Inflammatory macrophage treated with lipopolysaccharide for 4 hours (primary cell): ENCODE measurements at places on chromosomes 7 and 10.

- no peak for DNase-seq
These were observed 2.6 kb downstream of the MYO1G start for GRCh38 chr7:44976040-44976745.

- peak; percentile 40 for DNase-seq
These were observed 126.6 kb downstream of the LRRC4 start for GRCh38 chr7:127904670-127904985.

GRCh38 chr10:1363446-1364121 is 307.4 kb downstream of the WDR37 start:
- no peak for DNase-seq

- DNase-seq = no peak
These were observed 436.4 kb upstream of the PCDH15 start for GRCh38 chr10:55237462-55237861.

GRCh38 chr10:29486433-29486832 is 148.3 kb downstream of the SVIL start:
- DNase-seq = peak; percentile 70

GRCh38 chr7:158411232-158411950 is 176.2 kb downstream of the PTPRN2 start:
- no peak for DNase-seq

GRCh38 chr10:127702271-127702670 is 34.7 kb upstream of the FOXI2 start:
- no peak for DNase-seq

- DNase-seq = no peak
These were observed 206.1 kb downstream of the POU6F2 start for GRCh38 chr7:39183796-39184195.

DNA sequence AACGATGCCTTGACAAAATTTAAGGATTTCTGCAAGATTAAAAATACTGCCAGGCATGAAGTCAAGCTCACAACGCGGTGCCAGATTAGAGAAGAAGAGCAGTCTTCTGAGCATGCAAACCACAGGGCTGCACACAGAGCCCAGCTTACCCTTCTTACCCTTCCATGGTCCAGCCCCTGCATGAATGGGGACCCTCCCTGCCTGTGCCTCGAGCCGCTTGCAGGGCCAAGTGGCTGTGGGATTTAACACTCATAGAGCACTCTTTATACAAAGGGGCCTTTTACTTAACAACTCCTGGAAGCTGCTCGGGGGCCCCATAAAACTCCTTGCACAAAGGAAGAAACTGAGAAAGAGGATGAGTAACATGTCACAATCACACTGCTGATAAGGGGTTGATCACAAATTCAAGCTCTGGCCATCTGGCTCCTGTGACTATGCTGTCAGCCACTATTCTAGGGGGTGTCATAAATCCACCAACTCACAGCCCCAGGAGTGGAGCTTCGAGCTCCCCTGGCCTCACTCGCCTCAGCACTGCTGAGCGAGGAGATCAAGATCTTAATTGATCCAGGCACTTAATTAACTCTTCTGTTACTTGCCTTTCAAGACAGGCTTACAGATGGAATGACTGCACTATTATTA is 514.8 kb downstream of the TNS3 start:
- no peak for DNase-seq

DNA sequence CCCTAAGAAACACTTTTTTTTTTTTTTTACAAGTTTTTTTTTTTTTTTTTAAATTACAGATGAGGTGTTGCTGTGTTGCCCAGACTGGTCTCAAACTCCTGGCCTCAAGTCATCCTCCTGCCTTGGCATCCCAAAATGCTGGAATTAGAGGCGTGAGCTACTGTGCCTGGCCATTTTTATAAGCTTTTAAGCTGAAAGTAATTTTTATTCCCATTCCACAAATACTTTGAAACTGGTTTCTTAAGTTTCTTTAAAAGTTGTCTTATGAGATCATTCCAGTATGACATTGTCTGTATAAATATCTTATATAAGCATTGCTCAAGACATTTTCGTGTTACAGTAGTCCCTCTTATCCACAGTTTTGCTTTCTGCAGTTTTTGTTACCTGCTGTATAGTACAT is 61.4 kb upstream of the CYP26C1 start:
- DNase-seq = no peak

DNA sequence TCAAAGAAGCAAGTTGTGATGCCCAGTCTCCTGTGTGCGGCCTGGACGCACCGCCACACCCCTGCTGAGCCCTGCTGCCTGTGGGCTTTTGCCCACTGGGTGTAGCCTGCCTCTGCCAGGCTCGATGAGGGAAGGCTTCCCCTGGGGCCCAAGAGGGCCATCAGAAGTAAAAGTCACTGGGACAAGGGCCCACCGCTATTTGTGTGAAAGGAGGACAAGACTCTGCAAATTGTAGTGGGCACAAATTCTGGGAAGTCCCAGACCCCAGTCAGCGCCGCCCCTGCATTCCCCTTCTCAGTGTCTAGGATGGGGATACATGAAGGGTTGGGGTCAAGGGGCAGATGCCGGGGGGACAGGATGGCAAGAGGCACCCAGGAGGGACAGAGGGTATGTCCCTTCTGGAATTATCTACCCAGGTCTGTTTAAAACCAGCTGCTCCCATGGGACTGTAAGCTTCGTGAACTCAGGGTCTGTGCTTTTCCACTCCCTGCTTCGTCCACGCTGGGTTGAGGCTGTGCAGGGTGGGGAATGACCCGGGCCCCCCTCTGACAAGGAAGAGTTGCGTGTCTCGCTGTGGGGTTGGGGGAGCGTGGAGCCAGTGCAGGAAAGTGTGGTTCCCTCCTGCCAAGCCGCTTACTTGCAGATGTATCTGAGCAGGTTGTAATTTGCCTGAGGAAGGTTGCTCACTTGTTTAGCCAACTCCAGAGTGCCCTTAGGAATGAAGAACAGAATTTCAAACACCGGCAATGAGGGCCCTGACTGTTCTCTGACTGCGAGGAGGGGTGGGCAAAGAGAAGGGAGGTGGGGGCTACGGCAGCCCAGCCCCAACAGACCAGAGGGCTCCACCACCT is 147.2 kb downstream of the MAPK8 start:
- DNase-seq = no peak

GRCh38 chr10:5360318-5360915 is 4.3 kb upstream of the UCN3 start:
- DNase-seq = no peak

DNA sequence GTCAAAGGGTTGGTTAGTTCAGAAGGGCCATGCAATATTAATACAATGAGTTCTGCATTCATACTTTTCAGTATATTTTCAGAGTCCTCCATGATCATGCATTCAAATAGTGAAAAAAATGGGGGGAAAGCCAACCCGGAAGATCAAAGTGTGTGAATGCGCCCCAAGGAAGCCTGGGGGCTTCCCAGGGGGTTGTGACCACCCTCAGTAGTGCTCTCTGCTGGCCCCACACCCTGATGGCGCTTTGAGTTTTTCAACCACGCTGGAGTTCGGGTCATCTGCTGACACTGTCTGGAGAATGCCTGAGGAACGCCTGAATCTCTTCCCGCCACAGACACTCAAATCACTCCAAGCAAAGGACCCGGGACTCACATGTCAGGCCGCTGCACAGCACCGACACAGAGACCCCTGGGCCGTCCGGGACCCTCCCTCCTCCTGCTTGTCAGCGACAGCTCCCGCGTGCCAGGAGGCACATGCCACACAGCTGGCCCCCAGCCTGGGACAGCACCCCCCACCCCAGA is 1.0 kb downstream of the TNS3 start:
- no peak for DNase-seq

DNA sequence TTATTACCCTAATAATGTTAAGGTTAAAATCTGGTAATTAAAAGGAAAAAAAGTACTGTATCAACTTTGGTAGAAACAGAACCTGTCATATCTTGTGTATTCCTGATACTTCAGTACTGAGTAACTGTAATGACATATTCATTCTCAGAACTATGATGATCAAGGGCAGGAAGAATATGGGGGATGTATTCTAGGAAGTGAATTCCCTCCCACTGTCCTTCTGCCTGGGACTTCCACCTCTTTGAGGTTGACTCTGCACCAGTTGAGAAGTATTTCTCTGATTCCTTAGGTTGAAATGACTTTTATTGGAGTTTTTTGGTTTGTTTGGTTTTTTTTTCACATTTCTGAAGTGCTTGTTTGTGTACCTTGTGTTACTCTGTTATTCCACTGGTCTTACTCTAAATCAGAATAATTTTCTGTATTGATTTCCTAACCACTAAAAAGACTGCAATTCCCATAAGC is 36.9 kb downstream of the WASL start:
- DNase-seq = peak; percentile 48

DNA sequence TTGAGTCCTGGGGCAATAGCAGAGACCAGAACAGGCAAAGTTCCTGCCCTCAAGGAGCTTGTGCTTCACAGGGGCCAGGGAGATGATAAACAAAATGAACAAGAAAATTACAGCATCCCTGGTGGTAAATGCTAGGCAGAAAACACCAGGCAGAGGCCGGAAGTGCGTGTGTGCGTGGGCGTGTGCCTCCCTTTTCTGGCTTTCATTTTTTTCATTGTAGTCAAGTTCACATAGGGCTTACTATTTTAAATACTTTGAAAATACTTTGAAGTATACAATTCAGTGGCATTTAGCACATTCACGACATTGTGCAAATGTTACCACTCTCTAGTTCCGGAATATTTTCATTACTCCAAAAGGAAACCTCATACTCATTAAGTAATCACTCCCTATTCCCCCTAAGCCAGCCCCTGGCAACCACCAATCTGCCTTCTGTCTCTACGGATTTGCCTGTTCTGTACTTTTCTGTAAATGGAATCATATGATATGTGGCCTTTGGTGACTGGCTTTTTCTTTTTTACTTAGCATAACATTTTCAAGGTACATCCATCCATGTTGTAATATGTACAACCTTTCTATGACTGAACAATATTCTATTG is 88.1 kb upstream of the PDCD4 start:
- DNase-seq = no peak

- DNase-seq = peak; percentile 50
These were observed 94.0 kb downstream of the SLC37A3 start for GRCh38 chr7:140304191-140304799.

- DNase-seq = no peak
These were observed 75.6 kb downstream of the FOXL3 start for GRCh38 chr7:365593-365992.

DNA sequence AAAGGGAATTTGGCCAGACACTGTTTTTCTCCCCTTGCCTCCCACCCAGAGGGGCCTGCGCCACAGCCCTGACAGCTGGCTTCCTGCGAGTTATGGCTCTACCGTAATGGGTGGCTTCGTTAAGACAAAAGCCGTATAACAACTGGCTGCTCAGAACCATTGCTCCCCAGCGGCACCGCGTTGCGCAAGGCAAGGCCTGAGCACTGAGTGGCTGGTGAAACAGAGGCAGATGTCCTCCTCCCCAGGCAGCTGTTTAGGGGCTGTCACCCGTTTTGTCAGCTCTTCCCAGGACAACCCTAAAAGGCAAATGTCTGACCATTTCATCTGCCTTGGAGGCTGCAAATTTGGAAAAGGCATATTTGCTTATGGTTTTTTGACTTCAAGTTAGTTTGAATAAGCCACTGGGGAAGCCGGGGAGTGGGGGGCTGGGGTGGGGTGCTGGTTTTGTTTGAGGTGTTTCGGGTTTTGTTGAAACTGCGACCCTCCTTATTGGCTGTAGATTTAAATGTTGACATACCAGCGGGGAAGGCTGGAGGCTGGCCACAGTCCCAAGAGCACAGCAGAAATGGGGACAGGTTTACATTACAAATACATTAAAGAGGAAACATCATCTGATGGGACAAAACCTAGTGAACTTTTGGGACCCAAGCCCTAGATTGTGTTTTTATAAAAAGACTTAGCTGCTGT is 681 bp upstream of the SPOCK2 start:
- peak; percentile 20 for DNase-seq

GRCh38 chr10:101303087-101303703 is 50.8 kb upstream of the BTRC start:
- DNase-seq = no peak

DNA sequence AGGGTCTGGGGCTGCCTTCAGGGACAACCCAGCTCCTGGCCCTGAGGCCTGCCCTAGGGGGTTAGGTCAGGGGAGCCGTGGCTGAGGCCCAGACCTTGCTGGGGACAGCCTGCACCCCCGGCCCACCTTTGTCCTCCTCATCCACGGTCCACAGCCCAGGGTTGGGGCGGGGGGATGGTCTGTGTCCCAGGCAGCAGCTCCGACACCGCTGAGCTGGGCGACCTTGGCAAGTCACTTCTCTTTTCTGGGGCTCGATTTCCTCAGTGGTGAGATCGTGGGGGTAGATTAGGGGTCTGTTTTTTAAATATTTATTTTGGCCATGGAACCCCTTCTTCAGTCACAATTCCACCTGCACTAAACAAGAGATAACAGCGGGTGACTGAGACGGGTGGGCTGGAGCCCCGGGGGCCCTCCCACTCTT is 30.9 kb downstream of the DNAJB12 start:
- no peak for DNase-seq

GRCh38 chr7:69817121-69817520 is 218.8 kb downstream of the AUTS2 start:
- no peak for DNase-seq

DNA sequence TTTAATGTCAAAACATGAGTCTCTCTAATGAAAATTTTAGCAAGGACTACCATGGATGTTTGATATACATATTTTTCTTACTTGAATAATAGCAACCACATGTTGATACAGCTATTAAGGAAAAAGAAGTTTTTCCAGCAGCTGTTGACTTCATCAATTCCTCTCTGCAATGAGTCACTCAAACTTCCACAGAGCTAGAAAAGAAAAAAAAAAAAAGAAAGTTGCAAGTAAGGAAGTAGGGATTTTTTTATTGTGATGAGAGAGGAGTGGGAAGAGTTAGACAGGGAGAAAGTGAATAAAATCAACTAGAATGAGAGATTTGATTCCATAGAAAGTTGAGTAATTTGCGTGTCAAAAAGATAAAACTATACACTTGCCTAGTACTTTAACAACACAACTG is 46.2 kb downstream of the CAV1 start:
- DNase-seq = peak; percentile 31

DNA sequence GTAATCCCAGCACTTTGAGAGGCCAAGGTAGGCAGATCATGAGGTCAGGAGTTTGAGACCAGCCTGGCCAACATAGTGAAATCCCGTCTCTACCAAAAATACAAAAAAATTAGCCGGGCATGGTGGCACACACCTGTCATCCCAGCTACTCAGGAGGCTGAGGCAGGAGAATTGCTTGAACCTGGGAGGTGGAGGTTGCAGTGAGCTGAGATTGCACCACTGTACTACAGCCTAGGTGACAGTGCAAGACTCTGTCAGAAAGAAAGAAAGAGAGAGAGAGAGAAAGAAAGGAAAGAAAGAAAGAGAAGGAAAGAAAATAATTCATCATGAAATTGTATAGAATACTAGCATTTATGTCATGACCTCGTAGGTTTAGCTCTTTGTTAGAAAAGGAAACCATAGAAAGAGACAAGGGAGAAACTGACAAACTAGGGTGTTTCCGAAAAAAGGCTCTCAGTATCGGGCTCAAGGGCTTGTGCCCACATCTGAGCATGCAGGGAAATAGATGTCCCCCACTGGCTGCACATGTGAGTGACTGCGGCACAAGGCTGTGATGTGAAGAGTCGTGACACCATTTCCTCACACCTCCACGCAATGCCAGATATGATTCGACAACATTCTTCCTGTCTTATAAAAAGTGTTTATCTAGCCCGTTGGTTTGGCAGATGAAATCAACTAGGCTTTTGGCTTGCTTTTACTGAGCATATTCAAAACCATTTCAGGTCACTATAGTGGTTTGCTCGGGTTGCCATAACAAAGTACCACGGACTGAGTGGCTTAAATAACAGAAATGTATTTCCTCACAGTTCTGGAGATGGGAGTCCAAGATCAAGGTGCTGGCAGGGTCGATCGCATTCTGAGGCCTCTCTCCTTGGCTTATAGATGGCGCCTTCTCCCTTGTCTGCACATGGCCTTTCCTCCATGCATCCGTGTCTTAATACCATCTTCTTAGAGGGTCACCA is 2.0 kb downstream of the SRGN start:
- DNase-seq = peak; percentile 86
